ENCODE measurements at places on chromosomes 7 and 10.

- DNase-seq: no peak
These were observed 25.5 kb downstream of the VSIR start for GRCh38 chr10:71747551-71748523.

- DNase-seq: no peak
These were observed 103.7 kb downstream of the CXCL12 start for GRCh38 chr10:44281089-44281613.

- no peak for DNase-seq
These were observed 882.3 kb downstream of the PCDH15 start for GRCh38 chr10:53918755-53919154.

DNA sequence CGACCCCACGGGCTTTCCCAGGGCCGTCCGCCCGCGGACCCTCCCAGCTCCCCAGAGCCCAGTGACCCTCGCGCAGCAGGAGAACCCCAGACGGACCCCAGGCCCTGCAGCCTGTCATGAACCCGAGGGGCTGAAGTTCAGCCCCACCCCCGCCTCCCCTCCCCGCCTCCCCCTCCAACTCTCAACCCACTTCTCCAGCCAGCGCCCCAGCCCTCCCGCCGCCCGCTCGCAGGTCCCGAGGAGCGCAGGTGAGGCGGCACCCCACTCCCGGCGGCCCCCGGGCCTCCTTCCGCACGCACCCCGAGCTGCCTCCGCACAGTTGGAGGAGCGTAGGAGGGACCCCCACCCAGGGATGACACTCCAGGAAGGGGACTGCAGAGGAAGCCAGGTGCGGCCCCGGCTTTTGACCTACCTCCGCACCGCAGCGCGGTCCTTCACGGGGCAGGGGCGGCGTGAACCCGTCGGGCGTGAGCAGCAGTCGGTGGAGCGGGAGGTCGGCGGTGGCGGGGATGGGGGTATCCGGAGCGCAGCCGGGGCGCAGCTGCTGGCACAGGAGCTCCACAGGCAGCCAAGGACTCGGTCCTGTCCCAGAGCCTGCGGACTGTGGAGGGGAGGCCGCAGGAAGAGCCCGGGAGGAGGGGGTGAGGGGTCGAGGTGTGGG lies at the start of gene TMEM176A:
Gene TMEM176A, plus strand, starts transcription at position 189 of the 661 bp plus-strand sequence. CDS start 782 bp downstream, outside the sequence.
- no peak for DNase-seq

- DNase-seq: no peak
These were observed 9.6 kb downstream of the DUSP5 start for GRCh38 chr10:110507346-110507745.

DNA sequence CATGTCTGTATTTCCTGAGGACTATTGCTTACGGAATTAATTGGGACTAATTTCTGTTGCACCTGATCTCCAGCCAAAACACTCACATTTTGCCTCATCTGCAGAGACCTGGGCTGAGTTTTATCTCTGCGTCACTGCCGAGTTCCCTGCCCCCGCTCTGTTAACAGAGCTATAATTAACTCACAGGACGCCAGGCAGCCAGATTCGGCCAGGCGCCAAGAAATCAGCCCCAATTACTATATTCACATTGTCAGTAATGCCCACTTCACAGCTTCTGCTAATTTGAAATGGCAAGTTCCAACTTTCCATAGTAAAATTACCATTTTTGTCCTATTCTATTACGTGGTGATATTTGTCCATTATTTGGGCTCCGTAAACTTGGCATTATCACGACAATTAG lies 130.5 kb downstream of the CUX1 start:
- peak; percentile 34 for DNase-seq

- no peak for DNase-seq
These were observed 42.8 kb downstream of the ADRA2A start for GRCh38 chr10:111119637-111120036.

- DNase-seq: no peak
These were observed 176.8 kb upstream of the RHOBTB1 start for GRCh38 chr10:61120805-61121204.

GRCh38 chr7:18859318-18859717 lies 258.1 kb downstream of the TWIST1 start:
- DNase-seq: no peak

GRCh38 chr10:98106531-98106930 lies 27.9 kb upstream of the R3HCC1L start:
- DNase-seq: no peak

DNA sequence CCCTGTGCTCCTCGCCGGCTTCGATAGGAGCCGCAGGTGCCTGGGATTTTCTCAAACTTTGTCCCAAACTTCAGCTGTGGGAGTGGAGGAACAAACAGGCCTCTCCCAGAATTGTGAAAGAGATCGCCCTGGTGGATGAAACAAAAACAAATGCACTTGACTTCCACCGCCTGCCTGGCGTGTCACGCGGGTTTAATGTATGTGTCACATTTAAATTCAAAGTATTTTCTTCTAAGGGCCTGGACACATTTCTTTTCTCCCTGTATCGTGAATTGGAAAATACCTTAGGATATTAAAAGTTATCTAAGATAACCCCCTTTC lies 694 bp upstream of the WASL start:
- no peak for DNase-seq

DNA sequence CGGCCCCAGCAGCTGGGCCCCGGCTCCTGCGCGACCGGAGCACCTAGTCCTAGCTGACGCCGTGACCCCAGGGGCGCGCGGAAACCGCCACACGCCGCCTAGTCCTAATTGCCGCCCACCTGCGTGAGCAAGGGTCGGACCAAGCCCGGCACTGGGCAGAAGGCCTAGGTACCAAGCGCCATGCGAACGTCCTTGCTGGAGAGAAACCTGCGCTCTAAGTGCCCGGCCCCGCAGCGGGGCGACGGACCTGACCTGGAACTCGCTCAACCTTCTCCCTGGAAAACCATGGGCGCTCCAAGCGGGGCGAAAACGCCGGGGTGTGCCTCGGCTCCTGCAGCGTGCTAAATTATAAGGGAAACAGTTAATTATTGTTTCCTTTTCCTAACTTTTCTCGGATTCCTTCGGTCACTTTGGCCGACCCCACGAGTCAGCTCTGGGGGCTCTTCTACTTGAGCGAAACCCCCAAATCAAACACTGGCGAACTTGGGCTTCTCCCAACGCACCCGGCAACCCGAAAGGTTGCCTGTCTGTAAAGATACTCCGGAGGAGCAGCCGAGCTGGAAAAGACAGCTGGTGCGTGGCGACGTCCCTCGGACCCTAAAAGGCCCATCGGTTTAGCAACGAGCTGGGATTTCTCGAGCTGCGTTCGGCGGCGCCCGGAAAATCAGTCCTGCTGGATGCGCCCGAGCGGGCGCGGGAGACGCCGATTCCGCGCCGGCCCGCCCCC lies 5.3 kb upstream of the EBF3 start:
- DNase-seq: no peak

- no peak for DNase-seq
These were observed 247.8 kb upstream of the IGFBP3 start for GRCh38 chr7:46168671-46169383.

GRCh38 chr10:70652761-70653657 lies 19.3 kb upstream of the ADAMTS14 start:
- DNase-seq: no peak

- DNase-seq: no peak
These were observed 265.1 kb downstream of the CCSER2 start for GRCh38 chr10:84593506-84593905.

All from occipital lobe (tissue), 3 donors.